WTC11 (cell line): ENCODE measurements at places on chromosomes 1 and 21. TPM values are rescaled to one million over a fixed set of nuclear protein-coding genes. Genes with fewer than 3 reads are reported as not detected.

- no peaks in the 10 kb centered on the region for H3K4me1 ChIP-seq
- H3K27me3 ChIP-seq: no peaks in the 10 kb centered on the region
- DNase-seq: no peak
- H3K36me3 ChIP-seq: peaks cover 20% of the 10 kb centered on the region
Measured at GRCh38 chr1:80248886-80249285, 1242.4 kb upstream of the ADGRL4 start.

DNA sequence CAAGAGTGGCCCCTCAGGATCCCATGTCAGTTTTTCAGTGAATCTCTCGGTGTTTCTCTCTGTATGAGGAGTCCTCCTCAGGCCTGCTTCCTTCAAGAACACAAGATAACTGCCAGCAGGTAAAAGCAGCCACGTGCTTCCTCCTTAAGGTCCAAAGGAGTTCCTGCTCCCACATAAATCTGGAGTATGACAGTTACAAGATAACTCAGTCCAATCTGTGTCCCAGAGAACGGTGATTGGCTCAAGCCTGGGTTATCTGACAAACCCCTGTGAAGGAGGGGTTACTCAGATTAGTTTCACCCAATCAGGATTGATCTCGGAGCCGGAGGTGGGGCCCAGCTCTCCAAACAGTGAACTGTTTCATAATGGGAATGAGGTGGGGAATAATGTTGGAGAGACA is 5.8 kb upstream of the ANKRD13C start:
- DNase-seq: no peak
- H3K4me1 ChIP-seq: peaks cover 22% of the 10 kb centered on the region
- H3K36me3 ChIP-seq: no peaks in the 10 kb centered on the region

DNA sequence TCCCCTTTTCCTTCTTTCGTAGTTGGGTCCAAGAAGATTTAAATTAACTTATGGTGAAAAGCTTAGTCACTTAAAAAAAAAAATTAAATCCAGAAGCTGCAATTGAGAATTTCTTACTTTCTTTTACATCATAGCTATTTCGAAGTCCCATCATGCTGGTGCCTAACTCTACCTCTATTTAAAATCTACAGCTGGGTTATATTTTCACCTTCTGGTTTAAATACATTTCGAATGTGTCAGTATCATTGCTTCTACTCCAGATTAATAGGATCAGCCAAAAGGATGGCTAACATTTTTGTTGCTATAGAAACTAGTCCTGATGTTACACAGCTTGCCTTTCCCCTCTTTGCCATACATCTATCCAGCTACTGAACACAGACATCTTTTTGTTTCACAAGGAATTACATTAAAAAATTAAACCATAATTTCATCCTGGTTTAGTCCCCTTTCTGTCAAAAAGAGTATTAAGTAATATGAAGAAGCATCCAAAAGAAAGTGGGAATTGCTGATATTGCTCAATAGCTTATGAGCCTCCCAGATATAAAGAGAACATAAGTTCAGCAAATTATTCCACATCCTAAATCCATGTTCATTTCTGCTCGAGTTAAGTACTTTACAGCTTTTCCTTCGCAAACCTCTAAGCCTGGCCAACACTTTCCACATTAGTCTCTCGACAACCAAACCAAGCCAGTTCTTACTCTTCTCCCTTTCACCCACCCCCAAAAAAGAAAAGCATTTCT is 396.7 kb upstream of the DAB1 start:
- no peaks in the 10 kb centered on the region for H3K4me1 ChIP-seq
- no peak for DNase-seq
- H3K4me3 ChIP-seq: no peak overlapping the region
- no peak overlapping the region for H3K27ac ChIP-seq
- H3K27me3 ChIP-seq: no peaks in the 10 kb centered on the region

GRCh38 chr1:18041685-18042355 is 65.8 kb upstream of the IGSF21 start:
- H3K36me3 ChIP-seq: no peaks in the 10 kb centered on the region

GRCh38 chr1:145785547-145785946 is 38.3 kb downstream of the RNF115 start:
- H3K27me3 ChIP-seq: no peaks in the 10 kb centered on the region
- H3K36me3 ChIP-seq: peaks cover 7% of the 10 kb centered on the region
- H3K4me1 ChIP-seq: peaks cover 6% of the 10 kb centered on the region; the same call in 1 of the 2 replicates
- no peak overlapping the region for H3K27ac ChIP-seq
- no peak overlapping the region for H3K4me3 ChIP-seq
- no peak for DNase-seq

DNA sequence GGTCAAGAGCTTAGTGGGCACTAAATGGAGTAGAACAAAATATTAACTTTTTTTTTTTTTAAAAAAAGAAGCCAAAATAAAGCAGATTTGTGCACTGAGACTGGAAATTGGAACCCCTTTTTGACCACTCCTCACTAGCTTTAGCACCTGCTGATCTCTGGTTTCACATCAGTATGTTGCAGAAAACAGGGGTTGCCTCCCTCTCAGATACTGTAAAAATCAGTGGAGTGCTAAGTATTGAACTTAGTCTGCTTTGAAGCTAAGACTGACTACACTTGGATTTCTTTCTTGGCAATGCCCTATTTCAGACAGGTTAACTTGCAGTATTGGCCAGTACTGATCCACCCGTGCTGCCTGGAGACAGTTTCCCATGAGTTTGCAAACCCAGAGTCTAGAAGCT is 2.7 kb upstream of the KIAA0040 start:
- no peaks in the 10 kb centered on the region for H3K36me3 ChIP-seq
- peaks cover 25% of the 10 kb centered on the region for H3K27me3 ChIP-seq
- H3K4me1 ChIP-seq: peaks cover 11% of the 10 kb centered on the region
- no peak for DNase-seq

DNA sequence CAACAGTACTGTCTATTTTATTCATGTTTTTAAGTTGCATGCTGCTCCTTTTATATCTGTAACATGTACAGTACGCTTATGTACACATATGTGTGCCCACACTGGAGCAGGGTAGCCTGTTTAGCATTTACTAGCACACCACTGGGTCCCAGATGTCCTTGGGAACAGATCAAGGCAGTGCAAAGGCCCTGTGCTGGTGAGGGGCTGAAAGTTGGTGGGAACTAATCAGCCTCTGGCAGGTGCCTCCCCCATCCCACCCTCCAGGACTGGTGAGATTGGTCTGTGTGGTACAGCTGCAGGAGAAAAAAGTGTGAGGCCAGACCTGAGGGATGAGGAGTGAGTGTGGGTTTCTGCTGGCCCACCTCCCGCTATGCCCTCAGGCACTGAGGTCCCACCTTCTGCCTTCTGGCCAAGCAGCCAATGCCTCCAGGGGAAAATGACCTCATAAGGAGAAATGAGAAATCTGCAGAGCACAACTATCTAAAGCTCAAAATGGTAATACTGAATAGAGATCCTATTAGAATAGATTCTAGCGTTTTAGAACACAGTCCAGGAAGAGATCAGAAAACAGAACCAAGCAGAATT is 58.9 kb downstream of the POFUT2 start:
- no peak for DNase-seq
- H3K27me3 ChIP-seq: no peaks in the 10 kb centered on the region; the same call in 1 of the 2 replicates
- no peaks in the 10 kb centered on the region for H3K36me3 ChIP-seq
- no peak overlapping the region for H3K27ac ChIP-seq
- 0 out of 2 replicates have a peak, but pooled peaks cover 2% of the 10 kb centered on the region for H3K4me1 ChIP-seq

- peaks cover 5% of the 10 kb centered on the region; the same call in 1 of the 2 replicates for H3K27me3 ChIP-seq
- H3K27ac ChIP-seq: no peak overlapping the region
- no peak for DNase-seq
- H3K36me3 ChIP-seq: peaks cover 22% of the 10 kb centered on the region
- no peak overlapping the region for H3K4me3 ChIP-seq
Measured at GRCh38 chr21:43627527-43627926, 31.8 kb downstream of the HSF2BP start.

DNA sequence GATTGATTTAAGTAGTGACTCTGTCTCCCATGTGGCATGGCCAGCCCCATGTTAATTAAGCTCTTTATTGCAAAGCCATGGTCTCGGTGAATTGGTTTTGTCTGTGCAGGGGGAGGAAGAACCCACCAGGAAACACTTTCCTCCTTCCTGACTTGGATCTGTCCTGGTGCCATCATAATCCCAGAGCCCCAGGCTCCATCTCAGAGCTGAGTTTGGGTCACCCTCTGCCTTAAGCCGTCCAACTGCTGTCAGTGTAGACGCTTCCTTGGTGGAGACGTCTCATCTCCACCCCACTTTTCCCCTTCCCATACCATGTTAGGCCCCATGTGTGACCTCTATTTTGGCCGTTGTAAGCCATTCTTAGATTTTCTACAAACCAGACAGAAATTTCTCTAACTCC is 36.0 kb upstream of the COL6A2 start:
- peaks cover 16% of the 10 kb centered on the region for H3K4me1 ChIP-seq
- DNase-seq: no peak
- peaks cover 43% of the 10 kb centered on the region for H3K36me3 ChIP-seq
- no peak overlapping the region for H3K27ac ChIP-seq
- H3K4me3 ChIP-seq: no peak overlapping the region

GRCh38 chr1:177035586-177035985 is 128.9 kb downstream of the ASTN1 start:
- no peak overlapping the region for H3K4me3 ChIP-seq
- peaks cover 30% of the 10 kb centered on the region for H3K4me1 ChIP-seq
- H3K27ac ChIP-seq: no peak overlapping the region
- H3K27me3 ChIP-seq: no peaks in the 10 kb centered on the region
- no peaks in the 10 kb centered on the region for H3K36me3 ChIP-seq
- no peak for DNase-seq

DNA sequence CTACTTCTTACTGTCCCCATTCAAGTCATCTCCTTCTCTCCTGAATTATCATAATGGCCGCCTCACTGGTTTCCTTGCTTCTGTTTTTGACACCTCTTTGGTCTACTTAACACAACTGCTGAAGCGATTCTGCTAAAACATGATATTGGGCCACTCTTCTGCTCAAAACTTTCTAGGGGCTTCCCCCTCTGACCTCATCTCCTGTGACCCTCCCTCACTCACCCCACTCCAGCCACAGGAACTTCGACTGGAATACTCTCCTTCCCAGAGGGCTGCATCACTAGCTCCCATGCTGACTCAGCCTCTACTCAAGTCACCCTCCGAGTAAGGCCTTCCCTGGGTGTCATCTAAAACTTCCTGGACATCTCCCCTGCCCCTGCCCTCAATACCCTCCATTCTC is 35.7 kb downstream of the NRIP1 start:
- H3K36me3 ChIP-seq: no peaks in the 10 kb centered on the region
- no peaks in the 10 kb centered on the region for H3K27me3 ChIP-seq
- no peak overlapping the region for H3K27ac ChIP-seq
- no peak for DNase-seq

DNA sequence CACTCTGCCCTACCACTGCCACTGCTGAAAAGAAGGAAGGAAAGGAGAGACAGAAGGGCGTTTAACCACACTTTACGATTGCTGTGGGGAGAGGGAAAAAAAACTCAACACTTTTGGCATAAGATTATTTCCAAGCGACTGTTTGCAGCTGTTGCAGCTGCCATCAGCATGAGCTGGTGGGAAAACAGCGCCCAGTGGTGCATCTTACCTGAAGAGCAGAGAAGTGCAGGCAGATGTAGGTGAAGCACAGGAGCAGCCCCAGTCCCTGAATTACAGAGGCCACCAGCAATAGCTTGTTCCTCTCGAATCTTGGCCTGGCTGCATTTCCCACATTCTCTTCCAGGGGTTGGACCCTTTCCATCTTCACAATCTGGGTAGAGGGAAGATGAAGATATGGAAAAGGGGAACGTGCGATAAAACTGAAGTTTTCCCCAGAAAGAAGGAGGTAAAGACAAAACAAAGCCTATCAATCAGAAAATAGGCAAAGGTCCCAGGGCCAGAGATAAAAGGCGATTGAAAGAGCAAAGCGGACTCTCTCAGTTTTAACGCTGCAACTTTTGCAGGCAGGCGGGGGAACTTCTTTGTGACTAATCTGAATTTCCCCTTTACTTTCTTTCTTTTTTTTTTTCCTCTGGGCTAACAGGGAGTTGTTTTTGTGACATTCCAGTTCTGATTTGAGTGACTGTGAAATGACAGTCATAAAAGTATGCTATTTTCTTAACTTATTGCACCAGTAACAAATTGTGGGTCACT is at the start of gene TNFSF4:
TNFSF4 (minus strand) TSS at position 516 of the 753 bp plus-strand sequence; CDS start at position 361, 155 bp downstream.
- no peak within 1 kb of the TSS for H3K4me3 ChIP-seq
- peaks cover 56% of the 10 kb centered on the region for H3K27me3 ChIP-seq
- no peak within 1 kb of the TSS for H3K27ac ChIP-seq

DNA sequence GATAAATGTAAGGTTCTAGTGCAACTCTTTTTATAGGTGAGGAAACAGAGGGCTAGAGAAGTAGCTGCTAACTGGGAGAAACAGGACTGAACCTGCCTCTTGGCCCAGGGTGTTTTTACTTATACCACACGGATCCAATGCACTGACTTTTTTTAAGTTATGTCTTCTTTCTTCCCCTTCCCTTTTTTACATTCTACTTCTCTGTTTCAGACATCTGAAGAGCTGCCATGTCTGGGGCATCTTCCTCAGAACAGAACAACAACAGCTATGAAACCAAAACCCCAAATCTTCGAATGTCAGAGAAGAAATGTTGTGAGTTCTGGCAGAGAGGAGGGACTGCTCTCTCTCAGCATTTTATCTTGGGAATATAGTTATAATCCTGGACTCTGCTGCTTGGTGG is 1.4 kb downstream of the PFKFB2 start:
- no peak for DNase-seq
- H3K27ac ChIP-seq: no peak overlapping the region
- no peaks in the 10 kb centered on the region for H3K27me3 ChIP-seq
- peaks cover 3% of the 10 kb centered on the region; the same call in 1 of the 2 replicates for H3K36me3 ChIP-seq

DNA sequence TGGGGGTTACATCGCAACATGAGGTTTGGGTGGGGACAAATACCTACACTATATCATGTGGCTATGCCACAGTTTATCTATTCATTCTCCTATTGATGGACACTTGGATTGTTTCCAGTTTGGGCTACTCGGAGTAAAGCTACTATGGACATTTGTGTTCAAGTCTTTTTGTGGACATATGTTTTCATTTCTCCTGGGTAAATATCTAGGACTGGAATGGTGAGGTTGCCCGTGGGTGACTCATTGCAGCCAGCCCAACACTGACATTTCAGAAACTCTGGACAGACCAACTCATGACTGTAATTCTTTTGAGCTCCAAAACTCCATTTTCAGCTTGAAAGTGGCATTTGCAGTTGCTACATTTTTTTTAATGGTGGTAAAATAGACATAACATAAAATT is 82.7 kb downstream of the KAZN start:
- H3K36me3 ChIP-seq: peaks cover 9% of the 10 kb centered on the region
- H3K4me3 ChIP-seq: no peak overlapping the region
- DNase-seq: no peak

KCNA3 gene
- 1.1 to 1.2 TPM (median 1.2 TPM) in 3 replicates for total RNA-seq

TLR5 gene
- 0.46 to 1.1 TPM (median 0.73 TPM) in 3 replicates for total RNA-seq

CFAP107 gene
- not detected in 3 replicates for total RNA-seq

LRRC8C gene
- total RNA-seq: 1.8 to 2.2 TPM (median 2.1 TPM) in 3 replicates

ATP1A4 gene
- 0.37 to 0.78 TPM (median 0.55 TPM) in 3 replicates for total RNA-seq

CREG1 gene
- total RNA-seq: 21.0 to 24.7 TPM (median 21.7 TPM) in 3 replicates

PLD5 gene
- 3.4 to 6.4 TPM (median 4.7 TPM) in 3 replicates for total RNA-seq

MFSD2A gene
- total RNA-seq: 11.5 to 14.0 TPM (median 12.9 TPM) in 3 replicates

KIF17 gene
- 8.1 to 16.1 TPM (median 14.3 TPM) in 3 replicates for total RNA-seq
